ENCODE measurements at places on chromosomes 6 and 20.
A peak's percentile ranks its signal among the peaks of the same experiment; 100 is the strongest.

GRCh38 chr6:11692451-11693376, 85.9 kb downstream of the ADTRP start:
- no peak for DNase-seq

- DNase-seq, result no peak
These were observed 96.3 kb downstream of the TRERF1 start for GRCh38 chr6:42355416-42355815.

DNA sequence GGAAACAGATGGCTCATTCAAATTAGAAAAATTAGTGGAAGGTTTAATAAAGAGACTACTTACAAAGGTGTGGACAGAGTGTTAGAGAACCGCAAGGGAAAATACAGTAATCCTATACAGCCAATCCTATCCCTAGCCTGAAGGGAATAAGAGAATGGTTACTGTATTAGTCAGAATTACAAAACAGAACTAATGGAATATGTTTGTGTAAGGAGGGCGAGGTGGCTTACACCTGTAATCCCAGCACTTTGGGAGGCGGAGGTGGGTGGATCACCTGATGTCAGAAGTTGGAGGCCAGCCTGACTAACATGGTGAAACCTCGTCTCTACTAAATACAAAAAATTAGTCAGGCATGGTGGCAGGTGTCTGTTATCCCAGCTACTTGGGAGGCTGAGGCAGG, 16.3 kb upstream of the TRPC4AP start:
- DNase-seq, result no peak

- no peak for DNase-seq
These were observed 234.4 kb downstream of the SYNE1 start for GRCh38 chr6:152402791-152403190.

- no peak for DNase-seq
These were observed 123.8 kb downstream of the RFPL4B start for GRCh38 chr6:112470950-112471349.

GRCh38 chr6:43782764-43783513, 12.9 kb downstream of the VEGFA start:
- DNase-seq, result no peak

DNA sequence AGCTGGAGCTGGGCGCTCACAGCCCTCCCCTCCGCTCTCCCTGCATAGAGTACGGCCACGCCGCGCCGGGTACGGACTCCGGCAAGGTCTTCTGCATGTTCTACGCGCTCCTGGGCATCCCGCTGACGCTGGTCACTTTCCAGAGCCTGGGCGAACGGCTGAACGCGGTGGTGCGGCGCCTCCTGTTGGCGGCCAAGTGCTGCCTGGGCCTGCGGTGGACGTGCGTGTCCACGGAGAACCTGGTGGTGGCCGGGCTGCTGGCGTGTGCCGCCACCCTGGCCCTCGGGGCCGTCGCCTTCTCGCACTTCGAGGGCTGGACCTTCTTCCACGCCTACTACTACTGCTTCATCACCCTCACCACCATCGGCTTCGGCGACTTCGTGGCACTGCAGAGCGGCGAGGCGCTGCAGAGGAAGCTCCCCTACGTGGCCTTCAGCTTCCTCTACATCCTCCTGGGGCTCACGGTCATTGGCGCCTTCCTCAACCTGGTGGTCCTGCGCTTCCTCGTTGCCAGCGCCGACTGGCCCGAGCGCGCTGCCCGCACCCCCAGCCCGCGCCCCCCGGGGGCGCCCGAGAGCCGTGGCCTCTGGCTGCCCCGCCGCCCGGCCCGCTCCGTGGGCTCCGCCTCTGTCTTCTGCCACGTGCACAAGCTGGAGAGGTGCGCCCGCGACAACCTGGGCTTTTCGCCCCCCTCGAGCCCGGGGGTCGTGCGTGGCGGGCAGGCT, 4.6 kb downstream of the KCNK15 start:
- no peak for DNase-seq

- DNase-seq, result no peak
These were observed 21.7 kb downstream of the CST7 start for GRCh38 chr20:24970754-24971153.

GRCh38 chr6:32664827-32665362, 1.6 kb downstream of the HLA-DQB1 start:
- peak; percentile 49 for DNase-seq

- no peak for DNase-seq
These were observed 730 bp downstream of the INSM1 start for GRCh38 chr20:20368418-20369249.

DNA sequence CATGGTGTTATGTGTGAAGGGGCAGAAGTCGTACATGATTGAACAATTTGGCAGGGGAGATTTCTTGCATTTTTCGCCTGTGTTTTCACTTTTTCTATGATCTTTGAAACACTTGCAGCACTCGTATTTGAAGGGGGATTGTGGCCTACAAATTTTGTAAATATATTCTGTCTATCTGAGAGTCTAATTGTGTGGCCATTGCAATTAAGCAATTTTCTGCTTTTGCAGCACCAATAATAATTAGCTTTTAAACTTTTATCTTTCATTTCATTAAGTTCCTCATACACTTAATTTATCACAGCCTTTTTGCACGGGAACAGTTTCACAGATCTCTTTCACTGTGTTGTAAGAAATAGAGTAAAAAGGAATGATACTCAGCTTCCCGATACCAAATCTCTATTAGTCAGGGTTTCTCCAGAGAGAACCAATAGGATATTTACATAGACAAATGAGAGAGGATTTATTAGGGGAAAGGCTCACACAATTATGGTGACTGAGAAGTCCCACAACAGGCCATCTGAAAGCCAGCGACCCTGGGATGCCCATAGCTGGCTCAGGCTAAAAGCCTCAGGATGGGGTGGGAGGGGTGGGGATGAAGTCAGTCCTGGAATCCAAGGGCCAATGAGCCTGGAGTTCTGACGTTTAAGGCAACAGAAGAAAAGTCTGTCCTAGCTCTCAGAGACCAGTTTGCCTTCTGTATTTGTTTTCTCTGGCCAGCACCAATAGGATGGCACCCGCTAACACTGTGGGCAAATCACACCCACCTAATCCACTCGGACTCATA, 58.3 kb downstream of the KIF6 start:
- no peak for DNase-seq

DNA sequence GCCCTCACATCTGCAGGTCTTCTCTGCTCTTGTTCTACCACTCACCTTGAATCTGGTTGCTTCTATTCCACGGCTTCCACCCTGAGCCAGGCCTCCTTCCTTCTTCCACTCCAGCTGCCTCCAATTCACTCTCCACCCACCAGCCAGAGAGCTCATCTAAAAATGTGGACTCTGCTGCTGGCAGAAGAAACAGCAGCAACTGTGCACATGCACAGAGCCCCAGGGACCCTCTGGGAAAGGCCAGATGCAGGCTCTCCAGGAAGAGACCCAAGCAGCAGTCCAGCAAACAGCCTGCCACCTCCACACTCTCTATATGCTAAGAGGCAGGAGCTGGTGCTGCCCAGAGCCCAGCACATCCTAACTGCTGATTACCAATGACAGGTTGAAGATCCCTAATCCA, 162.6 kb upstream of the TOP1 start:
- no peak for DNase-seq

DNA sequence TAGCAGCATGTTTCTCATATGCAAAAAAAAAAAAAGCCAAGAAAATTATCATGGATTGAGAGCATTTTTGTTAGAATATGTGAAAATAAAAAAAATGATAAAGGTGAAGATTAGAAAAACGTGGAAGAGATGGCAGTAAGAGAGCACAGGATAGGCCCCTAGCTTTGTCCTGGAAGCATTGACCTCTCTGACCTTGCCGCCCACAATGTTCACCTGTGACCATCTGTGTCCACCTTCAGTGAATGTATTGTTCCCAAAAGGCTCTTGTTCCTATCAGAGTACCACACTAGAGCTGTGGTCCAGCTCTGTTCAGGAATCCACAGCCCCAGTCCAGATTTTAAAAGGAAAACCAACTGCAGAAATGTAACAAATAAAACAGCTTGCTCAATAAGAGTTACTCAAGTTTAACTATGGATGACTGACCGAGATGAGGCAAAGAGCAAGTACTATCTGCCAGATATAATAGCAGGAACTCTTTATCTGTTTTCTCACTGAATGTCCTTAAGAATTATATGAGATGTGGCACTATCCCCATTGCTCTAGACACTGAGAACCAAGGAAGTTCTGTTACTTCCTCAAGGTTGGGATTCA, 287.7 kb upstream of the STXBP5 start:
- no peak for DNase-seq

- DNase-seq, result no peak
These were observed 2.6 kb upstream of the TFAP2C start for GRCh38 chr20:56626367-56627121.

DNA sequence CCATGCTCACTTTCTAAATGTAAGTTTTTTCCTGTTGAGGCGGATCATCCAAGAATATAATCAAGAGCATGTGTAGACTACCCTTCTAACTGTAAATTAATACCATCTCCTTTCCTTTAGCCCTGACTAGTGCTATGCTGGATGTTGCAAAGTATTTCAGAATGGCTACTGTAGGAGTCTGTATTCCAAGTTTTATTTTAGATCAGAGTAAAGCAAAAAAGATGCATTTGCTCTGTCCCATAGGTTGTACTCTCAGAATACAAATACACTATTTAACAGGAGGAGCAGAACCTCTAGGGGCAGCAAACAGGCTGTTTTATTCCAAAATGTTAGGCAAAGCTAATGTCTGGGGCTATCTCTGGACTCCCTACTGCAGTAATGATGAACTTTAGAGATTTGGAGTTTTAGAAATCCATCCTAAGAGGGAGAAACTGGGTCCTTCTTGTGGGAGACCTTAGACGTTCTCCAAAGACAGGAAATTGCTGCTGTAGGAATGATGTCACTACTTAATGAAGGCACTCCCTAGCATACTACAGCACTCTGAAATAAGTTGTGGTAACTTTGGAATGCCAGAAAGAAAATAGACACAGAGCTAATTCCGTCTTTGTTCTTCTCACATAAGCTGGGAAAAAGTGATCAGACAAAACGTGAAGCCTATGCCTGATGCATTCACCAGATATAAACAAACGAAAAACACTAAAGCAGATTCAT, 392.4 kb upstream of the HS3ST5 start:
- no peak for DNase-seq

DNA sequence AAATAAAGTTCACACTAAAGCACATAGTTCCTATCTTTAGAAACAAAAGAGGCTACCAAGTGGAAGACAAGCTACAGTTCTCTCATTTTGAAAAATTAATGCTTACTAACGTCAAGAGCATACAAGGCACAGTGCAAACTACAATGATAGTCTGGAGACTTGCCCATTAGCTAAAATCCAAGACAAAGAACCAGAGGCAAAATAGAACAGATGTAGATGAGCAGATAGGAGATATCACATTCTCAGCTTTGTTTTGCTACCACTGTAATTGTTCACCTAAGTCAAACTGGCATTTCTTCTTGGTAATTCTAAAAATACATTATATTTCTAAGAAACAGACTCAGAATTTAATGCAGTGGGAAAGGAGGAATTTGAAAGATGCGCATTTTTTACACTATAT, 5.2 kb downstream of the TMEM30A start:
- no peak for DNase-seq

GRCh38 chr20:49832632-49833327, 20.2 kb downstream of the SLC9A8 start:
- no peak for DNase-seq

GRCh38 chr6:142276256-142276655, 25.6 kb upstream of the ADGRG6 start:
- no peak for DNase-seq

GRCh38 chr20:47660983-47661700, 124.1 kb downstream of the SULF2 start:
- no peak for DNase-seq
